ENCODE measurements at places on chromosomes 3 and 15.

GRCh38 chr3:135997554-135998320 is 32.2 kb downstream of the PPP2R3A start:
- DNase-seq, result no peak

GRCh38 chr15:59410391-59410896 is 27.5 kb upstream of the FAM81A start:
- no peak for DNase-seq

- no peak for DNase-seq
These were observed 50.6 kb downstream of the GADL1 start for GRCh38 chr3:30843877-30844276.

DNA sequence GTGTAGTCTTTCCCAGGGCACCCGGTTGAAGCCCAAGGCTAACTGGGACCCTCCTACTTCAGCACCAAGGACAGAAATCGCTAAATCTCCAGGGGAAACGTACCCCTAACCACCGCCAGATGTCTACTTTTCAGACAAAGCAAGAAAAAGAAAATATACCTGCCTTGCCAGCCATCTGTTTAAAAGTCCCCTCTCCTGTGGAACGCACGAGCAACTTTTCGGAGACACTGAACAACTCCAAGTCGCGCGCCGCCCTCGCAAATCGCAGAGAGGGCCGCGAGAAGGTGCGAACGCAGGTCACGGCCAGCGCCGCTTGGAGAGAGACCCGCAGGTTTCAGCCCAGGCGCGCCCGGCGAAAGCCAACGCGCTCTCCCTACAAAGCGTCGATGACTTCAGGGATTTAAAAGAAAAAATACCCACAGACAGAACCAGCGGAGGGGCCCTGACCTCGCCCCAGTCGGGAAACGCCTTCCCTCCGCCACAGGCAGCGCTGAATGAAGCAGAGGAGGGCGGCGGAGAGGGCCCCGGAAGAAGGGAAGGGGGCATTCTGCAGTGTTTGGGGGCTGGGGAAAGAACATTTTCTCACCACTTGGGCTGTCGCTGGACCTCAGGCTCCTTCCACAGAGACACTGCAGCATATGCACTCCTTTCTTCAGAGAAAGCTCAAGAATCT is 213.1 kb downstream of the FGF12 start:
- DNase-seq, result no peak

DNA sequence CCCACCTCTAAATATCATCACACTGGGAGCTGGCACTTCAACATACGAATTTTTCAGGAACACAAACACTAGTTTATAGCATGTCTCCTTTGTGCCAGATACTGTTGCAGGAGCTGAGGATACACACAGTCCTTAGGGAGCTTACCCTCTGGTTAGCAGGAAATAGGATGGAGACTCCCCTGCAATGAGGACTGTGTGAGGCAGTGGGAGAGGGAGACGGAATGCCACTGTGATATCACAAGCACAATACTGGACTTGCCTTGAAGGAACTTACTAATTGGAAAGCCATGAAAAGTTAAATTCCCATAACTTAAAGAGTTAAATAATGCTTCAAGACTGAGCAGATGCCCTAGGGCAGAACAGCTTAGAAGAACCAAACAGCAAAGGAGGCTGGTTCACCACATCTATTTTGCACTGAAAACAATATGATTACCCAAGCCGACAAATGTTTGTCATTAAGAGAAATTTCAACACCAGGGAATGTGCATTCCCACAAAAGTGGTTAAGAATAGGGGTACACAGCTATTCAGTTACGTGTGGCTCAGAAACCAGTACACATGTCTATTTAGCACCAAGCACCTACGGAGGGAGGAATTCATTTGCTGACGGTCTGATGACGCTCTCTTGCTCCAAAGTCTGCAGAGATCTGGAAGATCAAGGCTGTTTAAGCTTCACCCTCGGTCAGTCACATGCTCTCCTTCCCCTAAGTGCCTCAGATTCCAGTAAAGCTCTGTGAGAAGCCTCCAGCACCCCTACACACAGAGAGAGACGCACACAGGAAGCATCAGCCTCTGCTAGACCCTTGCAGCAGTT is 5.2 kb downstream of the TBC1D2B start:
- DNase-seq, result no peak

- DNase-seq, result no peak
These were observed 25.9 kb downstream of the ROBO2 start for GRCh38 chr3:77065750-77066149.

DNA sequence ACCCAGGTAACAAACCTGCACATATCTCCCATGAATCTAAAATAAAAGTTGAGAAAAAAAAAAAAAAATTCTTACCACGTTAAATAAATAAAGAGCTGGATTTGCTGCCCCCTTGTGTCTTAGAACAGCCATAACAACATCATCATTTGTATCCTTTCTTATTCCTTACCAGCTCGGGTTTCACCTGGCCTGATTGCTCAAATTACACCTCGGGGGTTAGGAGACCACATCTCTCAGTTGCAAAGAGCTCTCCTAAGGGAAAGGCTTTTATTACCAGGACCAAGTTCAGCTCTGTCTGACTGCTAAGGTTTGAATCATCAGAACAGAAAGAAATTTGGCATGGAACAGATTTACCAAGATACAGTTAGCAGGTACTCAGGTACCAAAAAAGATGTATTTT is 25.8 kb upstream of the RPL39L start:
- no peak for DNase-seq

DNA sequence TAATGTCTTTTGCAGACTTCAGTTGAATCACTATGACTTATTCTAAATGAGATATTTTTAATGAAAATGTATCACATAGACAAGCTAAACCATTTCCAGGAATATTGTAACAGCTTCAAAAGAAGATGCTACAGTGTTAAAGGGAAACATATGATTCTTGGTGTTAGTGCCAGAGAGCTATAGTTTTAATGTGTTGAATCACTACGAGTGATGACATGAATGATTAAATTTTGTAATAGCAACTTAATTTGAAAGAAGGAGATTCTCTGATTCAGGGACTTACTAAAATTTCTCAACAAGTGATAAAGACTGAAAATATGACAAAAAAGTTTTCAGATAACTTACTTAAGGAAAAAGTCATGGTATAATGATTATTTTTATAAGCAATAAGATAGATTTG is 267.3 kb upstream of the SLITRK3 start:
- DNase-seq, result no peak

- no peak for DNase-seq
These were observed 41.0 kb downstream of the OCA2 start for GRCh38 chr15:28058082-28058481.

DNA sequence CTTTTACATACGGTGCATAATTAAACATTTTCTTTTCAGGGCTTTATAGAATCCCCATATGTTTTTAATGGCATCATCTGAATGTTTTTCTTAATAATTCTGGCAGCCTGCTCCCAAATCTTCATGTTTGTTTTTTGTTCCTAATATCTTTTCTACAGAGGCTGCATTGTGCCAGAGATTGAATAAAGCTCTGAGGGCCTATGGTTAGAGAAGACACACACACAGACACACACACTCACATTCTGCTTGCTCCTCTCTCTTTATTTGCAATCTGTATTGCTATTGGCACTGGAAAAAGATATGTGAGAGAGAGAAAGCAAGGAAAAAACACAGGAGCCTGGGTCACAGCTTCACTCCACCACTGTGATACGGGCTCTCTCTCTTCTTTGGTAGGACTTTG is 136.0 kb downstream of the MECOM start:
- DNase-seq, result no peak

DNA sequence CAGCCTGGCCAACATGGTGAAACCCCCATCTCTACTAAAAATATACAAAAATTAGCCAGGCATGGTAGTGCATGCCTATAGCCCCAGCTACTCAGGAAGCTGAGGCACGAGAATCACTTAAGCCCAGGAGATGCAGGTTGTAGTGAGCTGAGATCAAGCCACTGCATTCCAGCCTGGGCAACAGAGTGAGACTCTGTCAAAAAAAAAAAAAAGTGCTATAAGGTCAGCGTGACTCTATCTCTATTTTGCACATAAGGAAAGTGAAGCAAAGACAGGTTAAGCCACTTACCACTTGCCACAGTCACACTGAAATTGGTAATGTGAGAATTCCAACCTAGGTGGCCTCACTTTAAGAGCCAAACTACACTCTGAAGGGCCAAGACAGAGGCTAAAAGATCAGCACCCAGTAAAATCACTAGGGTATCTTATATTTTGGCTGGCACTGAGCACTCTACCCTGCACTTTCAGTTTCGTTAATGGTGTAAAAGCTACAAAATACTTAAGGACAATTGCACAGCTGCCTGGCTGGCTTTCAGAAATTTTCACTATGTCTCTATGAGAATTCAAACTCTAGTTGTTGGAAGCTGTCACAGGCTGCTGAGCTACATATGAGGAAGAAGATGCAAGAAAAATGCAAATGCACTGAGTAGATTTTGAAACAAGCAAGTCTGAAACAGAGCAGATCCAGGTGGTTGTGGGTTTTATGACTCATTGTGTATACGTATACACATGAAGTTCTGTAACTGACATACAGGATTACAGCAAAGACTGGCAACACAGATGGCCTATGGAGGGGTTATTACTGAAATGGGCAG is 32.7 kb downstream of the TRANK1 start:
- no peak for DNase-seq

- no peak for DNase-seq
These were observed 44.6 kb upstream of the VILL start for GRCh38 chr3:37945807-37946530.

GRCh38 chr15:89442671-89443307 is 53.6 kb downstream of the RHCG start:
- no peak for DNase-seq

DNA sequence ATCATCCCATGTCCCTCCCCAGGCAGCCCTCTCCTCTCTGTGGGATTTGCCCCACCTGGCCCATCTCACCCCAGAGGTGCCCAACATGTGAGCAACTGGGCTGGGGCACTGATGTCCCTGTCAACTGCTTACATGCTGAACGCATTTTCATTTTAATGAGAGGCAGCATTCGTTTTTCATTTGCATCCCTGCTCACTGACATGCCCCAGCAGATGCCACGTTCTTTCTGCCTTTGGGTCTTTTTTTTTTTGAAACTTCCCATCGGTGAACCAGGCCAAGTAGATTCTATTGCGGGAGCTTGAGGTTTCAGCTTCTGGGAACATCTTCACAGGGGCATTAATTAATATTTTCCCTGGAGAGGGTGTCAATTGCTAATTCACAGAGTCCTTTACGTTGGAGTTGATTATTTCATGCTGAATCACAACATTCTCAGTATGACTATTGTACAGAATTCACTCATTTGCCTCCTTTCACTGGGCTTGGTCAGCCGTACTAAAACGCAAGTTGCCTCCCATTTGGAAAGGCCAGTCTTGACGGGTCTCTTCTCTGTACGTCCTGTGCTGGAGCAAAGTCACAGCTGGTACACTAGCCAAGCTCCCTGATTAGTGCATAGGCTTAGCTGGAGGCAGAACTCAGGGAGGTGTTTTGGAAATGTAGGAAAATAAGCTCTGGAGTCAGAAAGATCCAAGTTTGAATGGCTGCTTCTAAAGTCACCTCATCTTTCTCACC is 69.8 kb downstream of the CHRNA7 start:
- no peak for DNase-seq

DNA sequence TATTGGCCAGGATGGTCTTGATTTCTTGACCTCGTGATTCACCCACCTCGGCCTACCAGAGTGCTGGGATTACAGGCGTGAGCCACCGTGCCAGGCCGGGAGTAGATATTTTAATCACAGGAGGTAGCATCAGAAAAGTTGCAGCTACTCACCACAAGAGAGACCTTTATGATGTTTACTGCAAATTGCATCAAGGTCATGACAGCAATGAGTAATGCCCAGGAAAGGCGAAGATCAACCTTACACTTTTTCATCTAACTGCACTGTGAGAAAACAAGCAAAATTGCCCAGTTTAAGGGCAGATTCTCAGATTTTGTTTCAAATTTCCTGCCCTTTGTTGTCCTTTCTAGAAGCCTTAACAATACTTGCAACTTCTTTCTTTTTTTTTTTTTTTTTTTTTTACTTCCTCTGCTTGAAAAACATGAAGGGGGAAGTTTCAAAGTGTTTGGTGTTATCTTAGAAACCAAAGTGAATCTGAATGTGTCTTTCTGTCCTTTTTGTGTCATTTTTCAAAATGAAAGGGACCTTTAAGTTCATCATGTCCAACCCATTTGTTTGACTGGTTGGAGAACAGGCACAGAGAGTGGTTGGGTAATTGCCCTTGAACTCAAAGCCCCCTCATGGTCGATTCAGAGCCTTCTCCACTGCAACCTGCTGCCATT is 25.0 kb downstream of the TGFBR2 start:
- DNase-seq, result no peak

DNA sequence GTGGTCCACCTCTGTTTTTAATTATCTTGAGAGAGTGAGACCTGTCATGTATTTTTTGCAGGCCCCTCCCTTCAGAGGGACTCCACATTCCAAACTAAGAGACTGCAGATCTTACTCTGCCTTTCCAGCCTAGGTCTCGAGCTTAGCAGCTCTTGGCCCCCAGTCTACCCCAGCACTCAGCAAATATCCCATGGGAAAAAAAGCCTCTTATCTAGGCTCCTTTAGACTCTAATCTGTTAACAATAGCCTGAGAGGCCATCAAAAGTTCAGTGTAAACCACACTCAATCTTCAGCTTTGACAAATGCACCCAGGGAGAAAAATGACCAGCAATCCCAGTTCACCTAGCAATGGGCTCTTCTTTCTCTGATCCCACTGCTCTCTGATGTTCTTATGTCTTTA is 8.6 kb upstream of the BLM start:
- no peak for DNase-seq

GRCh38 chr15:31294067-31294466 is 32.6 kb upstream of the KLF13 start:
- DNase-seq, result no peak

DNA sequence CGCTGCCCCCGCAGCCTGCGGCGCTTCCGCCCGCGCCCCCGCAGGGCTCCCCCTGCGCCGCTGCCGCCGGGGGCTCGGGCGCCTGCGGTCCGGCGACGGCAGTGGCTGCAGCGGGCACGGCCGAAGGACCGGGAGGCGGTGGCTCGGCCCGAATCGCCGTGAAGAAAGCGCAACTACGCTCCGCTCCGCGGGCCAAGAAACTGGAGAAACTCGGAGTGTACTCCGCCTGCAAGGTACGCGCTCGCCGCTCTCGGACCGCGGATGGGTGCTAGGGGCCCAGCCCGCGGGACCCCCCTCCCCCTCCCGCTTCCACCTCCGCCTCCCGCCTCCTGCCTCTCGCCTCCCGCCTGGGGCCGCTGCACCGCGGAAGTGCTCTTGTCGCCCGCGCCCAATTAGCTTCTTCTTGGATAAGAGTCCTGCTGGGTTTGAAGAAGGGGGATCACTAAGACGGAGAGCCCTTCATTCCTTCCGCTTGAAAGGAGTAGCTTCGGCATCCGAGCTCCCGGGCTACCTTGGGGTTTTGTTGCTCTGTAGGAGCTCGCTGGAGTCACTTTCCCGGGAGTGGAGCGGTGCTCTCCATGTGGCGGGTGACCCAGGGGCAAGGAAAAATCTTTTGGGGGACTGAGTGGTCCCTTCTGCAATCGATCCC is 426 bp downstream of the KAT2B start:
- DNase-seq, result peak; percentile 71

GRCh38 chr3:82088749-82089148 is 327.3 kb upstream of the GBE1 start:
- no peak for DNase-seq

GRCh38 chr15:96858694-96859093 is 528.2 kb downstream of the NR2F2 start:
- DNase-seq, result no peak

- no peak for DNase-seq
These were observed 41.6 kb downstream of the NKIRAS1 start for GRCh38 chr3:23875113-23875725.
